EL (cell line): ENCODE measurements at places on chromosomes 7 and 10.

- no peak for DNase-seq
Measured at GRCh38 chr7:101245147-101245668, 327 bp upstream of the FIS1 start.

- DNase-seq = no peak
Measured at GRCh38 chr10:74488907-74489306, 337.5 kb upstream of the KAT6B start.

GRCh38 chr10:88442716-88443115, 140.4 kb downstream of the RNLS start:
- no peak for DNase-seq

GRCh38 chr7:3194501-3195141, 106.4 kb upstream of the SDK1 start:
- peak; percentile 53 for DNase-seq

DNA sequence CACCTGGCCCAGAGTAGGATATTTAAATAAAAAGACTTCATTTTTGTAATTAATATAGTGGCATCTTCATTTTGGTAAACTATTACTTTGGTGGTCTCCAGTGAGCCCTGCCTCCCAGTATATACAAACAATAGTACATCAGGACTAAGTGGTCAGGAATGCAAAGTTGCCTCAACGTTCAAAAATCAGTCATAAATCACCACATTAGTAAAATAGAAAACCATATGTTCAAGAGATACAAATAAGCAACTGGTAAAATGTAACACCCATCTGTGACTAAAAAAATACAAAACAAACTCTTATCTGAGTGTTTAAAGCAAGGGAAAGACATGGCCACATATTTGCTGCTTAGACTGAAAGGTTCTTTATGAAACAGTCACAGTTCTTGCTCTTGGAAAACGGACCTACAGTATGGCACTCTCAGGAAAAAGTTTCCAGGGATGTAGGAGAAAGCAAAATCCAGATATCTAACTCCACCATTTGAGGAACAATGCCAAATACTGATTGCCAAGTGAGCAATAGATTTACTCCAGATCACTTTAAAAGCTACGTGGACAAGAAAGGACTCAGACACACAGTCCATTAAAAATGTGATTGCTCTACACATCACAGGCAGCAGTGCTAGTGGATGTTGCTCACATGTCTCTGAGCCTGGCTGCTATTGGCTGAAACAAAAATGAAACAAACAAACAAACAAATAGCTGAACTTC, 15.1 kb upstream of the RHOBTB1 start:
- DNase-seq = peak; percentile 80

GRCh38 chr10:89306434-89307268, 4.8 kb downstream of the IFIT2 start:
- DNase-seq = no peak

GRCh38 chr10:58266826-58267712, 625 bp downstream of the IPMK start:
- DNase-seq = peak; percentile 53

- no peak for DNase-seq
Measured at GRCh38 chr7:134108802-134109201, 18.3 kb upstream of the LRGUK start.

- peak; percentile 98 for DNase-seq
Measured at GRCh38 chr10:43861966-43862751, 213.5 kb upstream of the ZNF32 start.

GRCh38 chr10:73183667-73184281, 15.9 kb downstream of the FAM149B1 start:
- peak; percentile 64 for DNase-seq

DNA sequence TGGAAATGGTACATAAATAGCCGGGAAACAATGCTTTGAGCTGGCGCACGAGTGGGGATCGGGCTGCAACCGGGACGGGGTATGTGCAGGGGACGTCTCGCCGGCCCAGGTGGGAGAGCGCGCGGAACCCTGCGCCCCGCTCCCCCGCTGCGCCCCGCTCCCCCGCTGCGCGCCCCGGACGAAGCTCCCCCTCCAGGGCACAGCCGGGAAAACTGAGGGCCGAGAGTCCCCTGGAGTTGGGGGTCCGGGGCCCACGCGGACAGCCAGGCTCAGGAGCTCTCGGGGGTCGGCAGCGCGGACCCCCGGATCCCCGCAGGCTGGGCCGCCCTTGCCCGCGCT, 514 bp downstream of the RADIL start:
- no peak for DNase-seq

DNA sequence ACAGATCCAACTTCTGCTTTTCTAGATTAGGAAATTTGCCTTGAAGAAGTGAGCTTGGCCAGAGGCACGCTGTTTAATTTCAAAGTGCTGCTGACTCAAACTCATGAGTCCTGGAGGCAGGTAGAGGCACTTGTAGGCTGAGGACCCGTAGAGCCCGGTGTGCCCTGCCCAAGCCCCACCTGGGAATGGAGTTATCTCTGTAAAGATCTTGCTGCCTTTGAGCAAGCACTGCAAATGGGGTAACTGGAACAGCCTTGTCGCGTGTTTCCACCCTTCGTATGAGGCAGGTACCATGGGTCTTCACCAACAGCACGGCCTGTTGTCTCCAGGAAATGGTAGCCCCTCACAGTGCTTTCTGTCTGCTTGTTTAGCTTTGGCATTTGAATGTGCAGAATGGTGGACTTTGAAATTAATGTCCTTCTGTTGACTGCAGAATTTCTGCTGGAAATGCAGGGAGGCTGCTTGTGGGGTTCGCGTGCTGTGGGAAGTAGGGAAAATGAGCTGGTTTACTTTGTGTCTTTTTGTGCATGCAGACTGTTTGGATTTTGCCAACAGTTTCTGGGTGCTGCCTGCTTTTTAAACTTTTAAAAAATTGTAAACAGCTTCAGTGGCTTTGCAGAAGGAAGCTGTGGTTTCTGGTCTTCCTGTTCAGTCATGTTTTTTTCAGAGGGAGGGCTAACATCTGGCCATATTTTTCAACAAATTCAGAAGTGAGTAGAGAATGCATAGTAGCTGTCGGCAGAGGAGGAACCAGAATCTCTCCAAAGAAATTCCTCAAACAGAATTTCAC, 27.2 kb downstream of the CCM2 start:
- DNase-seq = peak; percentile 18

DNA sequence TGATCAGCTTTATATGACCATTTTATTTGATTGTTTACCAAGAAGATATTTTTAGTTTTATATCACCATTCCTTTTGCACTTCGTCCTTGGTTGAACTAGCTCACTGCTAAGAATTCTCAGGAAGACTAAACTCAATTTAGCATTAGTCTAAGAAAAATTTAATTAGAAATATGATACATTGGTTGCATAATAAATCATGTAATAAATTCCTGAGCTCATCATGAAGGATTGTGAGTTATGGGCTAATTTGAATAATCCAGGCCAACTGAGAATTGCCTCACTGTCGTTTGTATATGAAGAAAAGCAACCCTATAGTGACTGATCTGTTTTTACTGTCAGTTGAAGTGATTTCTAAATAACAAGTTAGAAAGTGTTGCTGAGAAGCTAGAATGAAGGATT, 725.5 kb downstream of the DNAJB9 start:
- no peak for DNase-seq

- peak; percentile 89 for DNase-seq
Measured at GRCh38 chr10:62025901-62026879, 124.7 kb downstream of the ARID5B start.

DNA sequence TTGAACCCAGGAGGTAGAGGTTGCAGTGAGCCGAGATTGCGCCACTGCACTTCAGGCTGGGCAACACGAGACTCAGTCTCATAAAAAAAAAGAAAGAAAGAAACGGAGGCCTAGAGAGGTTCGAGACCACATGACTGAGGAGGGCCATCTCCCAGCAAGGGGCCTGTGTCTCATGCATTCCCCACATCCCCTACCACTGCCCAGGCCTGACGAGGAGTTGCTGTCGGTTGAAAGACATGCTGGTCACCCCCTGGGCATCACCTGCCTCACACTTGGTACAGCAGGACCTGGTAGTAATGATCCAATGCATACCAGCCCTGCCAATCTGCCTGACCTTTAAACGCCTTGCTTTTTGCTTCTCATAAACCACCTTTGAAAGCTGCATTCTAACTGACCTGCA, 85.9 kb downstream of the DLG5 start:
- no peak for DNase-seq

DNA sequence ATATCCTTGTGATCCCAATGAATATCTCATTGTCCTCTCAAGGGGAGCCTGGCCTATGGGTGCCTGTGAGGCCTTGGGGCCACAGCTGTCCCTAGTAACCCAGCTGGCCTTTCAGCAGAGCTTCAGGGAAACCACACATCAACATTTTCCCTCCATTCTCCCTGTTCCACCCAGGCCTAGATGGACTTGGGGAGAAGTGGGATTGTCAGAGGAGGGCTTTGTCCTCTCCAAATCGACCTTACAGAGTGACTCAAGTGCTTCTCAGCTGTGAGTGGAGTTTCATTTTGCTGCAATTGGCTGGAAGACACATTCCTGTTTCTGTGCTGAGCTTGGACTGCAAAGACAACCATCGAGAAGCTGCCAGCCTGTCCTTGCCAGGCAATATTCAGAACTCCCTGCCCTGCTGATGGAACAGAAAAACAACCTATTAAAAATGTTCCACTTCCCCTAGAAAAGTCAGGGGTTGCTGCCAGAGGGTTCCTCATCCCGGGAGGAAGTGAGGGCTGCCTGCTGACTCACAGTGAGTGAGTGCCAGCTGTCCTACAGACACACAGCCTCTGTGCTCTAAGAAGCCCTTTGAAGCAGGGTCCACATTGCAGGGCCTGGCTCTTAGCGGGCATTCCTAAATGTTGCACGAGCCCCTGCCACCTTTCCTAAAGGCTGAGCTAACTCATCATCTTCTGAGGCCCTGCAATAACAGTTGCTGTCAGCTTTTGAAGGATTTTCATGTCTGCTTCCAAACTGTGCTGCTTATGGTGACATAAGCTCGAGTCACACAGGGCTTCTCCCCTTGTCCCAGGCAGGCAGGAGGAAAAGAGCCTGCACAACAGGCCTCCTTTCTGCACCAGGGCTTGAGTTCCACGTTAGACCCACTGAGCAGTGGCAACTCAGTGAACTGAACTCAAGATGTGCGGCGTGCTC, 20.5 kb downstream of the STRA8 start:
- peak; percentile 78 for DNase-seq

DNA sequence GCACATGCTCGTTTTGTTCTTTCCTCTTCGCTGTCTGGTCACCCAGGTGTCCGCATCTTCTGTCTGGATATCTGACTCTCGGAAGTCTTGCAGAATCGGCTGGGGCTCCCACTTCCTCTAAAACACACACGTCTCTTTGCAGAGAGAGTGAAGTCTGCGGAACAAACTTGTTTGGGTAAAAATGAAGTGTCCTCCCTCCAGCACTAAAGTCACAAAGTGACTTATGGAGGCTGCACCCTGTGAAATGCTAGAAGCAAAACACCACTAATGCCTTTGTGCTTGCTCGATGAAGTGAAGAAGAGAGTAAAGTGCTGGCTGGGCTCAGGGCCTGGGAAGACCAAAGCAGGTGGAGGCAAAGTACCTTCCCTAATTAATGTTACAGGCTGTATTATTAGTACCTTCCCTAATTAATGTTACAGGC, 71.4 kb downstream of the FGFR2 start:
- DNase-seq = no peak

- DNase-seq = no peak
Measured at GRCh38 chr7:106600569-106601373, 60.2 kb downstream of the CCDC71L start.

DNA sequence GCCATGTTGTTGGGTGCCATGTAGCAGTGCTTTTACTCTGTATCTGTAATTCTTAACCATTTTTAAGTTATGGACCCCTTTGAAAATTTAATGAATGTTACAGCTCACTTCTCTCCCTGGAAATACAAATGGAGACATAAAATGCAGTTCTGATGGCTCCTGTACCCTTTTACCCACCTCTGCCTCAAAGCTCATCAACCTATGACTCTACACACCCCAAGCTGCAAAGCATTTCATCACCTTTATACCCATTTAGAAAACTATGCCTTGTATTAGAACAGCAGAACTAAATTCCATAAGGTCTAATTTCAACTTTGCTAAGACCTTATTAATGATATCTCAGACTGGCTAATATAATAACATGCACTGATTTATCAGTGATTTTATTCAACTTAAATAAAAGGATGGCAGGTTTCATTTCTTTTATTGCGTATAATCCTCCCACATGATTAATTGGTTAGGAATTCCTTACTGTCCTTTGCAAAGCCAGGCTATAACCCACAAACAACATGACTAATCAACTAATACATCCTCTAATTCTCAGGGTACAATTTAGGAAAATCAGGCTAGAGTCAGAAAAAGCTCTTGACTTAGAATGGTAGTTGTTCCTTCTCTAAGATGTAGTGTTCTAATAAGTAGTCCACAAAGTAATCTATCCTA, 68.1 kb downstream of the CPEB3 start:
- DNase-seq = peak; percentile 84

GRCh38 chr7:104397442-104397841, 69.0 kb downstream of the LHFPL3 start:
- no peak for DNase-seq

GRCh38 chr7:76225379-76225778, 23.7 kb downstream of the SRRM3 start:
- peak; percentile 15 for DNase-seq

DNA sequence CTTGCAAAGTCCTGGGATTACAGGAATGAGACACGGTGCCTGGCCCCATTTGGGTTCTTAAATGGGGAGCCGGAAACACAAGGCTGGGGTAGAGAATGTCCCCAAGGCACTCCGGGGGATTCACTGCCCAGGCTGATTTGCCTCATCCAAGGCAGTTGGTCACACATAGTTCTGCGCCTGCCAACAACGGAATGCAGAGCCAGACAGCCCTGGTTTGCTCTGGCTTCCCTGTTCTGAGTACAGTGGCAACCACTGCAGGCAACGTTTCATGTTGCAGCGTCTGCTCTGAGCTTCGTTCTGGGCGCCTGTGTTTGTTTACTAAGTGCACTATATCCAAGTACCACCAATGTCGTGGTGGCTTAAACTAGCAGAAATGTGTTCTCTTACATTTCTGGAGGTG, 61.7 kb upstream of the C1QL3 start:
- DNase-seq = no peak

- peak; percentile 77 for DNase-seq
Measured at GRCh38 chr10:61900829-61901792, at the start of gene ARID5B. TSS of gene ARID5B (plus strand) at chr10:61901699. CDS start at chr10:61901710, 11 bp downstream.

- DNase-seq = peak; percentile 74
Measured at GRCh38 chr7:123749537-123749857, 694 bp upstream of the WASL start.

- DNase-seq = no peak
Measured at GRCh38 chr7:91866599-91867148, 13.8 kb downstream of the MTERF1 start.

DNA sequence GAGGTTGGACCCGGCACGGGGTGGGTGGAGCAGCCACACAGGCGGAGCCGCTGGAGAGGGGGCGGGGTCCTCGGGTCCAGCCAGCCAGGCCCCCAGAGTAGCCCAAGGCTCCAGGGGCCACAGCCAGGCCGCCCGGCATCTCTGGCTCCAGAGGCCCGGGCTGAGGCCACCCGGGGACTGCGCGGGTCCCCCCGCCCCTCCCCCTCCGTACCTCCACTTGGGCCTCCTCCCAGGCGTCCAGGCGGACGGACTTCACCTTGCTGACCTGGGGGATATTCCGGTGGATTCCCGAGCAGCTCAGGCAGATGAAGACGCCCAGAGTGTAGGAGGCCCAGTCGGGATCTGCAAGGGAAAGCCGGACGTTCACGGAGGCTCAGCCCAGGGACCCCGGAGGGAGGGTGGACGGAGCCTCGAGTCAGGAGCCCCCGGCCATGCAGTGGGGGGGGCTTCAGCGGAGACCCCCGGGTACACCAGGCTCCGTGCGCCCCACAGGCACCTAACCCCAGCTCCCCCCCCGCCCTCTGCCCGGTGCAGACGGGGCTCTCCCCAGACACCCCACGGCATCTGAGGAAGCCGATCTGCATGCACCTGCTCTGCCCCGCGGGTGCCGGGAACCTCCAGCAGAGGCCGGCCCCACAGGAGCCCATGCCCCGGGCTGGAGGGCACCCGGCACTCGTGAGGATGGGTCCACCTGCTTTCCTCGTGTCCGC, 19.2 kb downstream of the ADAP1 start:
- no peak for DNase-seq
